ENCODE measurements at places on chromosomes 11 and 22.

- DNase-seq, result no peak
Measured at GRCh38 chr11:58999291-58999680, 60.0 kb downstream of the GLYATL1 start.

- DNase-seq, result no peak
Measured at GRCh38 chr22:49975543-49976389, 15.2 kb downstream of the PIM3 start.

- DNase-seq, result no peak
Measured at GRCh38 chr11:68481579-68482240, 21.2 kb downstream of the PPP6R3 start.

GRCh38 chr22:50548040-50548920 is 2.6 kb downstream of the KLHDC7B start:
- DNase-seq, result no peak

GRCh38 chr11:60377401-60378136 is 763 bp upstream of the MS4A7 start:
- DNase-seq, result no peak

- DNase-seq, result no peak
Measured at GRCh38 chr11:107272561-107272960, 185.1 kb downstream of the CWF19L2 start.

- DNase-seq, result no peak
Measured at GRCh38 chr22:29092243-29092642, 19.4 kb downstream of the KREMEN1 start.

DNA sequence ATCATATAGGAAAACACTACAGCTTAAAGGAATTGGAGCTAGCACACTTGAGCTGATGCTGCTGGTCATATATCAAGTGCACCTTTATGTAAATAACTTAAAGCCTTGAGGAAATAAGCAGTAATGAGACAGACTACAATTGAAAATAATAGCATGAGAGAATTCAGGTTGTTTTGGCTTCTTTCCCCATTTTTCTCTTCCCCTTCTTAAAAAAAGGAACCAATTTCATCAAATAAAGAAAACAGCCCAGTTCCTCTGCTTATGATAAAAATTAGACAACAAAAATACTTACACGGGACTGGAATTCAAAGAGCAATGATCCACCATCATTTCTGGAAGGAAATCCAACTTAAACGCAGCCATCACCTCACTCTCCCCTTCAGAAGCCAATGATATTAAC is 50.2 kb upstream of the RAPSN start:
- no peak for DNase-seq

DNA sequence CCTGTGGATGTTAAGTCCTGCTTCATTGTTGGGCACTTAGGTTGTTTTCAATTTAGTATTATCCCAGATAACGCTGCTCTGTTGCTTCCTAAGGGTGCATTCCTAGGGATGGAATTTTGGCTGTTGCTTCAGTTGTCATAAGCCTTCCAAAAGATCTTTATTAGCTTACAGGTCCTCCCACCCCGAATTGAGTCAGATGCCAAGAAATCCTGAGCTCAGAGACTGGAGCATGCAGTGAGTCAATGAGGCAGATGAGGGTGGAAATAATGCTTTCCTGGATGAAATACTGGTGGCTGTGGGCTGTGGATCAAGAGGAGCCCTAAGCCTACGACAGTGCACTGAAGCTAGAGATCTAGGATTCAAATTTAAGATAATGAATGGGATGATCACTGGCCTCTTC is 10.7 kb upstream of the IL18BP start:
- DNase-seq, result no peak

DNA sequence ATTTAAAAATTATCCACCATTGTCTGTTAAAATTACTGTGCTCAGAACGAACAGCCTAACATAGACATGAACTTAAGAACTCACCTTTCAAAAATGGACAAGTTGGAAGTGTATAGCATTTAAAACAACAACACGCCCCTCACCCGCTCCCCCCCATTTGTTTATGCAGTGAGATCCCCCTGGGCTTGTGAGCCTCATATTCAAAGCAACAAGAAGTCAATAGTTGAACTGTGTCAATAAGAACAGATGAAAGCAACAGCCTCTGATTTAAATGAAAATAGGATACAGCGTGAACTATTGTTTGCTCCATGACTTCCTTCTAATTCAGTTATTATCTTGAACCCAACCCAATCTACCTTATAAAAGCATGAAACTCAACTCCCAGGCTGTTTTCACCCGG is 314.2 kb downstream of the BLID start:
- no peak for DNase-seq

DNA sequence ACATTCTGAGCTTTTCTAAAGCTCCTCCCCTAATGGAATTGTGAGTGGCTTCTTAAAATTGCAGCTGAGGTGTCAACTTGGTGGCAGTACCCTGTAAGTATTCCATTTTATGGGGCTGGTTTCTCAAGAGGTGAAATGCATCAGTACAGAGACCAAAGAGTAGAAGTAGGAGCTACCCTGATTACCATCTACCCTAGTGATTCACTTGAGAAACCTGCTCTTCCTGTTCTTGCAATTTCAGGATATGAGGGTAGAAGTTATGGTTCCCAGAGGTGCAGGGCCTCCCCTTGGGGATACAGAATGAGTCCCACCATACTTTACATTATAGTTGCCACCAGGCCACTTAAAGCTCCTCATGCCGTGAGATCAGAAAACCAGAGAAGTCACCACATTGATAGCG is 944.6 kb downstream of the OPCML start:
- peak; percentile 15 for DNase-seq
